ENCODE measurements at places on chromosomes 7 and 10. TPM values are rescaled to one million over a fixed set of nuclear protein-coding genes. Genes with fewer than 3 reads are reported as not detected.

The OR9A2 gene
- not detected for total RNA-seq

The CALHM3 gene
- not detected for total RNA-seq

DNA sequence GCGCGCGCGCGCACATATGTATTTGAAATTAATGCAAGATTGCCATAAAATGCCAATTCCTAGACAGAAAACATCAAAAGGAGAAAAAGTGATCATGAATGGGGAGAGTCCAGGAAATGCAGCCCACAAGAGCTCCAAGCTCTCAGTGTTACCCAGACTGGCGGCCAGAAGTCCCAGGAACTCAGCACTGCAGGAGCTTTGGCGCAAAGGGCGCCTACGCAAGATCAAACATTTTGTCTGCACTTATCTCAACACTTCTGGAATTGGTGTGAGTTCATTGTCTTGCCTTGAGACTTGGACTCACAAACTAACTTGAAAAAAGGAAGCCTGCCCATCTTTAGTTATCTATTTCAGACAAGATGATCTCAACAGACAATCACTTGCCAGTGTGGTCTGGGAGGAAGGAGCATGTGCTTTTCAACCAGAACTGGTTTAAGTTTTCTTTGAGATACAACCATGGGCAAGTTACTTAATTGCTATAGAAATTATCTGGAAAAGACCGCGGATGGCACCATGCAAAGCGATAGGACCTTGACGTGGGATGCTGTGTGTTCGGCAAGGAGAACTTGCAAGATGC is 77.2 kb downstream of the KIAA1549 start:
- no peaks in the 10 kb centered on the region for H3K4me1 ChIP-seq
- H3K36me3 ChIP-seq, result no peaks in the 10 kb centered on the region
- H3K4me3 ChIP-seq, result no peak overlapping the region
- H3K27ac ChIP-seq, result no peak overlapping the region
- H3K27me3 ChIP-seq, result no peaks in the 10 kb centered on the region
- no peak for DNase-seq

DNA sequence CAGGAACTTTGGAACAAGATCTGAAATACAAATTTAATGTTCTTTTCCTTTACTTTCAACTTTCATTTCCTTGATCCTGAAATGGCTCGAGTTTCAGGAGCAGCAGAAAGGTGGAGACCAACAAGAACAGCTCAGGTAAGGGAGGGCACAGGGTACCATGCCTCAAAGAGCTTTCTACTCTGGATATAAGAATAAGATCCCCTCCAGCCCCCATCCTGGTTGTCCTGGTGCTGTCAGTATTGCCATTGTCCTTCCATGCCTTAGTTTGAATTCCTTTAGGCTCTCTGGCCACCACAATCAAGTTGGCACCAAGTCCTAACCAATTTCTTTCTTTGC is 12.5 kb upstream of the CALU start:
- no peak overlapping the region for H3K4me3 ChIP-seq
- no peaks in the 10 kb centered on the region for H3K36me3 ChIP-seq
- no peak overlapping the region for H3K27ac ChIP-seq
- no peaks in the 10 kb centered on the region for H3K27me3 ChIP-seq
- no peak for DNase-seq

DNA sequence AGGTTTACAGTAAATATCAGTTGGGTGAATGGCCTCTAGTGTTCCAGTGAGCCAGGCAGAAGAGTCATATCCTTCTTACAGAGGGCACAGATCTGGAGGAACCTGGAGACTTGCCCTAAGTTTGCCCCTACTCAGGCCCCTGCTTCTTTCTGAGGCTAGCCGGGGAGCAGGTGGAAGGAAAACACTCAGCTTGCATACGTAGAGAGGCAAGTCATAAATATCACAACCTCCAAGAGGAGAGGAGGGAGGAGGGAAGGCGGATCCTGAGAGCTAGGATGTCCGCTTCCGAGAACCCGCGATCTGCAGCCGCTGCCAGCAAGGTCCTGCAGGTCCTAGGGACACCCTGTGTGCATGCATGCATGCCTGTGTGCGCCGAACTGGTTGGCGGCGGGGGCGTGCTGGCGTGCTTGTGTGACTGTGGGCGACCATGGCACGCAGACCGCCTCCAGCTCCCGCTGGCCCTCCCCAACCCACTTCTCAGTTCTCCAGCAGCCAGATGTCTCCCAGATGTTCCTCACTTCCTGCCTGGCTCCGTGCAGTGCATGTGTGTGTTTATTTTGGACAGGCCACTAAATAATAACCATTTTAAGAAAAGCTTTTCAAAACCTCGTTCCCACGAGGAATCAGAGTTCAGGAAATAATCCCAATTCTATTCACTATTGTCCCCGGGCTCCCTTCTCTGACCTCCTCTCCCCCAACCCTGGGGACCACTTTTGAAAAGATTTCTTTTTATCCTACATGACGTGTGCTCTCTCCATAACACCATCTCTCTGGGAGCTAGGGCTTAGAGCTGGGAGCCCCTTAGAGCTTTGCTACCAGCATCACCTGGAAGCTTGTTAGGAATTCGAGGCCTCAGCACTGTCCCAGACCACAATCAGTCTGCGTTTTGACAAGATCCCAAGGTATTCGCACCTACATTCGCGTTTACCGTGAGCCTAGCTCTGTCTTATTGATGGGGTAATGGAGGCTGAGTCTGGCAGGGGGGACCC is 32.4 kb downstream of the UNC5B start:
- peaks cover 90% of the 10 kb centered on the region for H3K4me1 ChIP-seq
- DNase-seq, result peak; percentile 92
- no peaks in the 10 kb centered on the region for H3K36me3 ChIP-seq
- H3K4me3 ChIP-seq, result peak overlapping the region; percentile 25
- peak overlapping the region; percentile 44 for H3K27ac ChIP-seq
- H3K27me3 ChIP-seq, result no peaks in the 10 kb centered on the region

GRCh38 chr10:33178026-33178755 is 156.3 kb downstream of the NRP1 start:
- H3K27ac ChIP-seq, result no peak overlapping the region
- H3K36me3 ChIP-seq, result peaks cover 24% of the 10 kb centered on the region
- no peaks in the 10 kb centered on the region for H3K4me1 ChIP-seq
- H3K27me3 ChIP-seq, result no peaks in the 10 kb centered on the region

DNA sequence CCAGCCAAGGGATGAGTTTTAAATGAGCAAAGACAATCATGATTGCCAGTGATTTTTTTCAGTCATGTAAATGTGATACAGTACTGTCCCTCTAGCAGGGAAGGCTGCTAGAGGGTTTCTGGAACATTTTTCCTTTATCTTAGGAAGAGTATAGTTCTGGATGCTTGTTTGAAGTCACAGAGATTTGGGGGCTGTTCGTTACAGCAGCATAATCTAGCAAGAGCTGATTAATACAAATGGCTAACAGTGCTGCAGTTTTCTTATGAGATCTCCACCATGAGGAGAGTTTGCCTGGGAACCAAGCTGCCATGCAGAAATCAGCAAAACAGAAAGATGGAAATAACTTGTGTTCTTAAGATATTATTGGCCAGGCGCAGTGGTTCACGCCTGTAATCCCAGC is 7.9 kb upstream of the PPA1 start:
- no peak overlapping the region for H3K4me3 ChIP-seq
- no peaks in the 10 kb centered on the region for H3K36me3 ChIP-seq
- H3K4me1 ChIP-seq, result no peaks in the 10 kb centered on the region
- no peaks in the 10 kb centered on the region for H3K27me3 ChIP-seq

DNA sequence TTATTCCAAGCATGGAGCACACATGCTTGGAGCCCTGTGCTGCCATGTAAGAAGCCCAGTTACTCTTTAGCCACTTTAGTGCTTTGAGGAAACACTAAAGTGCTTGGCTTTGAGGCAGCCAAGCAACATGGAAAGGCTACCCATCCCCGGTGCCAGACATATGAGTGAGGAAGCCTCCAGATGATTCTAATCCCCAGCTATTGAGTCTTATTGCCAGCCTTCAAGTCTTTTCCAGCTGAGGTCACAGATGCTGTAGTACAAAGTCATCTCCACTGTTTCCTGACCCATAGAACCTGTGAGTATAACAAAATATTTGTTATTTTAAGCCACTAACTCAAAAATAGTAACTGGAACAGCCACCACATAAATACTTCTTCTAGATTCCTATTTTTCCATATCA is 91.4 kb upstream of the CYP26C1 start:
- no peaks in the 10 kb centered on the region for H3K27me3 ChIP-seq
- DNase-seq, result no peak
- no peak overlapping the region for H3K4me3 ChIP-seq
- peaks cover 6% of the 10 kb centered on the region for H3K36me3 ChIP-seq

- no peak for DNase-seq
- no peak overlapping the region for H3K4me3 ChIP-seq
- no peaks in the 10 kb centered on the region for H3K36me3 ChIP-seq
- no peak overlapping the region for H3K27ac ChIP-seq
- no peaks in the 10 kb centered on the region for H3K27me3 ChIP-seq
- no peaks in the 10 kb centered on the region for H3K4me1 ChIP-seq
Measured at GRCh38 chr7:142584765-142585164, 164.5 kb upstream of the PRSS1 start.

GRCh38 chr7:143882604-143883078 is 19.3 kb downstream of the TCAF1 start:
- peak overlapping the region; percentile 64 for H3K4me3 ChIP-seq
- peaks cover 58% of the 10 kb centered on the region for H3K4me1 ChIP-seq
- H3K27ac ChIP-seq, result peak overlapping the region; percentile 86

DNA sequence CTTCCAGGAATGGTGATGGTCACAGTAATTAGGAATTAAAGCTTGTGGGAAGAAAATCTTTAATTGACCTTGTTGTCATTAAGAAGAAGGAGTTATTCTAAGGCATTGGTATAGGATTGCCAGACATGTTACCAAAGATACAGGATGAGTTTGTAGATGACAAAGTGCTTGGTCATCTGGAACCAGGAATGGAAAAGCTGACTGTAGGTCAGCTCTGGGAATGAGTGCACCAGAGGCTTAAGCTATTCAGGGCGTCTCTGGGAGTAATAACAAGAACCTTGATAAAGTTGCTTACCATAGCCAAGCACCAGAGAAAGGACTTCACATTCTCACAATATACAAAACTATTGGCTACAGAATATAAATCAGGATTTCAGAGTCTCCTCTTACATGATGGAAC is 89.0 kb downstream of the PHTF2 start:
- H3K4me1 ChIP-seq, result no peaks in the 10 kb centered on the region
- DNase-seq, result no peak
- H3K27me3 ChIP-seq, result no peaks in the 10 kb centered on the region
- H3K36me3 ChIP-seq, result no peaks in the 10 kb centered on the region
- H3K27ac ChIP-seq, result no peak overlapping the region
- no peak overlapping the region for H3K4me3 ChIP-seq

DNA sequence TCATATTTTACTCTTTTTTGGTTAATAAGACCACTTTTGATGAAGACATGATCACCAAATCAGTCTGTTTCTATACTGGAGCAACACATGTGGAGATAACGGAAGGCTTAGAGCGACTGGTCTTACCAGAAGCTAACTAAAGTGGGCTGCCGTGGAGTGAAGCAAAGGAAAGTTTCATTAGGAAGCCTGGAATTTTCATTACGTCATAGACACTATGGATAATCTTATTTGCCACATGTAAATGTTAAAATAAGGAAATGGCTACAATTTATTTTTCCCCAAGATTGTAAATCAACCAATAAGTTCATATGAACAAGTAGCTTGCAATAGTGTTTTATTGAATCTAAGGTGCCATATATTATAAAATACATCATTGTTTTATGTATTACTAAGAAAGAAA is 185.4 kb downstream of the PHTF2 start:
- no peaks in the 10 kb centered on the region for H3K4me1 ChIP-seq
- no peak for DNase-seq
- H3K36me3 ChIP-seq, result no peaks in the 10 kb centered on the region
- H3K4me3 ChIP-seq, result no peak overlapping the region
- no peak overlapping the region for H3K27ac ChIP-seq
- H3K27me3 ChIP-seq, result no peaks in the 10 kb centered on the region
